ENCODE measurements at places on chromosomes 11 and 22.

GRCh38 chr11:72231396-72232259, 7.1 kb downstream of the INPPL1 start:
- no peak for DNase-seq

DNA sequence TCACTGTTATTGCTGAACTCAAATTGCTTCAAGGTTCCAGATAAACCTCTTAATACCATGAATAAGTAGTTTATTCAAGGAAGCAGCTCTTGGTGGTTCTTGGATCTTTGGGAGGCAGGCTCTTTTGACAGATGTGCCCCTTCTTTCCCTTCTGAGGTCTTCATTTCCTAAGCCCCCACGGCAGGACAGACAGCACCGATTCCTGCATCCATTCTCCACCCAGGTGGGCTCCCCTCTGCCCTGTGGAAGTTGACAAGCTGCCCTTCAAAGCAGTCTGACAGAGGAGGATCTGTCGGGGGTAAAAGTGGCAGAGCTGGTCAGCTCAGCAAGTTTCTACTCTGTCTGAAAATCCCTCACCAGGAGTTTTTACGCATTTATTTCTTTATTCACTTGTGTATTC, 605.3 kb upstream of the B3GAT1 start:
- no peak for DNase-seq

GRCh38 chr11:68002938-68003845, 705 bp downstream of the UNC93B1 start:
- no peak for DNase-seq

DNA sequence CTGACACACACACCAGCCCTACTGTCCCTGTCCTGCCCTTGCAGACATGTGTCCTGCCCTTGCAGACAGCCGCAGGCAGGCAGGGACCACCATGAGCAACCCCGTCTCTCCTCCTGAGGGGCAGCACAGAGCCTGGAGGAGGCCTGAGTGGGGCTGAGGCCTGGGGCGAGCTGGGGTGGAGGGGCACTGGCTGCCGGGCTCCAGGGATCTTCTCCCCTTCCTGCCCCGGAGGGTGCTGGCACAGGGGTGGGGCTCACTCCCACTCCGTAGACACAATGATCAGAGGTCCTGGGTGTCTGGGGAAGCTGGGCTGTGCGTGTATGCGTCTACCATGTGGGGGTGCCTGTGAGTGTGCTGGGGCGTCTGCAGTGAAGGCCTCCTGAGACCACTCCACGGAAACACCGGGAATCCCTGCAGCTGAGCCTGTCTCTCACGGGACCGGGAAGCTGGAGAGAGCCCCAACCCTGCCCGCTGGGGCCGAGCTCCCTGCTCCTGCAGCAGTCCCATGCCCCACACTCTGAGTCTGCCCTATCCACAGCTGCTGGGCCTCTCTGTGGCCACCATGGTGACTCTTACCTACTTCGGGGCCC, 588 bp downstream of the TSPAN32 start:
- DNase-seq = no peak

- DNase-seq = no peak
Observed at GRCh38 chr11:92104349-92104748, 120.3 kb upstream of the FAT3 start.

All from fibroblast of skin of left quadriceps (primary cell).